Stimulated activated CD4-positive, alpha-beta T cell treated with anti-CD3 and anti-CD28 coated beads, TNF-alpha, amount 100 ng/mL, for 1 hour (primary cell): ENCODE measurements at places on chromosomes 16 and 17.

DNA sequence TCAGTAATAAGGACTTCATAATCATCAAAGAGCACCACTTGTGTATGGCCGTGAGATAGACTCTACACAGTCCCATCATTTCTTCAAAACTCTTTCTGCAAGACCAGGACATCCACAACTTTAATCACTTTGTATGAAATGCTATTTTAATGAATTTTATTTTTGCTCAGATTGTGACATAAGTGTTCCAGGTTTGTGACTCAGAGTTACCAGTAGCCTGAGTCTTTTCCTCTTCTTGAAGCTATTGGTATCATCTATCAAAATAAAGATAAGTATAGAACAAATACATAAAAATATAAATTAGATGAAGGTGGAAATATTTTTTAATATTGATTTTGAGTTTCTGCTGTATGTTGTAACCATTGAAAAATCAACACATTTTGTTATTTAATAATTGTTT, 16.6 kb upstream of the VWA3A start:
- DNase-seq: no peak

GRCh38 chr17:50513495-50513894, 5.3 kb downstream of the MYCBPAP start:
- no peak for DNase-seq

GRCh38 chr17:5971969-5972368, 98.2 kb upstream of the WSCD1 start:
- no peak for DNase-seq

DNA sequence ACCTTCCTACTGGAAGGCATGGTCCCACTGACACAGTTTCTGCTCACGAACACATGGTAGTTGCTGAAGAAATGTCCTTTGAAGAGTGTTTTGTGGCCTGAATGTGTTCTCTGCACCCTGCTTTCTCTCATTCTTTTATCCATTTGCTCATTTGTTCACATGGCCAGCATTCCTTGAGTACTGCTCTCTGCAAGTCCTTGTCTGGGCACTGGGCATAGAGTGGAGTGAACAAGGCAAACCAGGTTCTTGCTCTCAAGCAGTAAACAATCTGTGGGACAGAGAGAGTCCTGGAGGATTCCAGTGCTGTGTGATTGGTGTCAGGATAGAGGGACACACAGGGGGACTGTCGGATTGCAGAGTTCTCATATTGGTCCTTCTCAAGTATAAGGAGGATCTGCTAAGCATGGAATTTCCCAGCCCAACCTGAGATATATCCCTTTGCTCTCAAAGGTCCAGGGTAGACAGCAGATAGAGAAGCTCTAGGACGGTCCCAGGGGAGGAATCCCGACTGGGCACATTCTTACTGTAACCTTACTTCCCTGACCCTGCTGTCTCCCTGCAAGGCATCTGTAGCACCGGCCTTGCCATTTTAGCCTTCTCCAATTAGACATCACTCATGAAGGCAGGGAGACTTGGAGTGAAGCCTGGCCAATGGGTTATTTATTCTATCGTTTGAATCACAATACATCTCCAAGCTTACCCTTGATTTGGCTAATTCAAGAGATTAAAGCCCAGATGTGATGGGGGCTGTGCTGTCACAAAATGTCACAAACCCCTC, 32.3 kb downstream of the ARL4D start:
- no peak for DNase-seq

DNA sequence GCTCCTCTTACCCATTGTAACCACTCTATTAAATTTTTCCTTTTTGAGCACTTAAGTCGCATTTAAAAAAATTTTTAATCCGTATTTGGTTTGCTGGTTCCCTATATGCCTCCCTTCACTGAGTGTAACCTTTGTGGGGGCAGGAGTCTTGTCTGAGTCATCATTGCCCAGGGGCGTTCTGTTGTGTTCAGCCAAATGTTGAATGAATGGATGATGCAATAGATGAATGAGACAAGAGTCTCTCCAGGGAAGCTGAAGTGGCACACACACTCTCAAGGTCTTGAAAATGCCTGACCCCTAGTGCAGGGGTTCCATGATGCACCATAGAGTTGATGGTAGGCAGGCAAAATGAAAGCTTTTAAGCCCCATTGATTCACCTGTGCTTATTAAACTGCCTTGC, 123.0 kb upstream of the RBFOX1 start:
- no peak for DNase-seq

DNA sequence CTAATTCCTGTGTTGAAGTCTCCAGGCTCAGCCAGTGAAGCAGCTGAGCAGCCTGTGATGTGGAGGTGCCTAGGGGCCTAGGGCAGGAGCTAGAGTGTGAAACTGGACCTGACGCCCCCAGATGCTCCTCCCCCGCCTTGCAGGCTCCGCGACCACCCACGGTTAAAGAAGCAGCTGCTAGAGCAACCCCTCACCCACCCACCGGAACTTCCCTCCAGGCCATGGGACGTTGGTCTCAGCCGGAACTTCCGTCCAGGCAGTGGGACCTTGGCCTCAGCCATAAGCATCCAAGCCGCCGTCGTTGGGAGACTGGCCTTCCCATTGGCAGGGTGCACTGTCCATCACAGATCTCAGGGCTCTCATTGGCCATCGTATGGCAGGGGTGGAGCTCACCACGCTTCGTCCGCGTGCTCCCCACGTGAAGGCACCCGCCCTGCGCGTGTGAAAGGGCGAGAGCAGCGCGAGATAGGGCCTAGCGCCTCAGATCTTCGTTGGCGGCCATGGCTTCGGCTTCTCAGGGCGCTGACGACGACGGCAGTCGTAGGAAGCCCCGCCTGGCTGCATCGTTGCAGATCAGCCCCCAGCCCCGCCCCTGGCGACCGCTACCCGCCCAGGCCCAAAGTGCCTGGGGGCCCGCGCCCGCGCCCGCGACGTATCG, at the start of gene ADAD2:
Gene ADAD2, plus strand, starts transcription at position 427 of the 658 bp plus-strand sequence. Its CDS starts 74 bp downstream, at position 501.
- DNase-seq: no peak

DNA sequence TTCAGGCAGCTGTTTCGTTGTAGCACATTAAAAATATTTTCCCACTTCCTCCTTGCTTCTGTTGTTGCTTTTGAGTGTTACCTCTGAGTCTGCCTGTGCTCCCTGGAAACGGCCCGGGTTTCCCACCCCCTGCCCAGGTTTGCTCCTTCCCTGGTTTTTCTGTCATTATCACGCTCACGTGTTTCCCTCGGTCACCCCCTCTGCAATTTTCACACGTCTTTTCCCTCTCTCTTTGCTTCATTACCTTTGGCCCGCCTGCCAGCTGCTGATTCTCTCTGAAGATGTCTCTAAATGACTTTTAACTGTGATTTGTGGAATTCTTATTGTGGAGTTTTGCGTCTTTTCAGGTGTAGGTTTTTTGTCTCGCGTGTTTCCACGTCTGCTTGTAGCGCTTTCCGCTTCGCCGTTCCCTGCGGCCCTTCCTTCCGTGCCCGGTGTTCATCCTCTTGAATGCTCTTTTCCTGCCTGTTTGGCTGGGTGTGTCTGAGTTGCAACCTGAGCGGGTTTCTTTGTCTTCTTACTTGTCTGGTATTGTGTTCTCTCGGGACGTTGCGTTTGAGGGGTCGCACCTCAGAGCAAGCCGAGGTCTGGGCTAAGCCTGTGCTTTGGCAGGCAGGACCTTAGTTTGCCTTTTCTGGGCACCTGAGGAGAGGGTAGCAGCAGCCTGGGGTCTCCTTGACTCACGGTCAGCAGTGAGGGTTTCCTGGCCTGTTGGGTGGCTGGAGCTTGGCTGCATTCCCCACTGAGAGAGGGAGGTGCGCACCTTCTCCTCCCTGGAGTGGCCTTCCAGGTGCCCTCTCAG, 96.3 kb upstream of the ZNF750 start:
- no peak for DNase-seq

GRCh38 chr16:80203821-80204220, 337.0 kb upstream of the DYNLRB2 start:
- DNase-seq: no peak

DNA sequence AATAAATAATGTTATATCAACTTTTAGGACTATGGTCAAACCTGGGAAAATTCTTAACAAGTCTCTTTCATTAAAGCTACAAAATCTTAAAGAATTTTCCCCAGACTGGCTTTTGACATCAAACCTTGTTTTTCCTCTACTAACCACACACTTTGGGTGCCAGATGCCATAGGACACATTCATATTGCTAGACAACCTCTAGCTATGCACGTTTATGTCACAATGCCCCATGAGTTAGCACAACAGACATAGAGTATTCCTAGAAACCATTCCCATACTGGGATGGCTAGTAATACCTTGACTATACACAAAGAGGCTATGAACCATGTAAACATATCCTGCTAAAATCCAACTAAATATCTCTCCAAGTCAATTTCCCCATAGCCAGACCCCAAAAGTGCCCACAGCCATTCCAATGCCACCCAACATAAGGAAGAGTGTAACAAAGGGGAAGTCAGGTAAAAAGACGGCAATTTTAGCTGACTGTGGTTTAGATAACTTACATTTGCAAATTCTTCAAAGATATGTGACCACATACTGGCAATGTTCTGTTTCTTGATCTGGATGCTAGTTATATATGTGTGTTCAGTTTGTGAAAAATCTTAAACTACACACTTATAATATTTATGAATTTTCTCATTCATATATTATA, 23.4 kb downstream of the SMURF2 start:
- no peak for DNase-seq

DNA sequence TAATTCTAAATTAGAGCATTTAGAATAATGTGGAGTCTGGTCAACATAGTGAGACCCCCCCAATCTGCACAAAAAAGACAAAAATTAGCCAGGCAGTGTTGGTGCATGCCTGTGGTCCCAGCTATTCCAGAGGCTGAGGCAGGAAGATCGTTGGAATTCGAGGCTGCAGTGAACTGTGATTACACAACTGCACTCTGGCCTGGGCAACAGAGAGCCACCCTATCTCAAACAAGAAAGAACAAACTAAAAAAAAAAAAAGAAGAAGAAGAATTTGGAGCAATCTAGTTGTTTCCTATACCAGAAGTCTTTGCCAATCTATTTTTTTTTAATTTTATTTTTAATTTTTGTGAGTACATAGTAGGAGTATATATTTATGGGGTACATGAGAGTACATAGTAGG, 6.0 kb downstream of the CETP start:
- DNase-seq: no peak

DNA sequence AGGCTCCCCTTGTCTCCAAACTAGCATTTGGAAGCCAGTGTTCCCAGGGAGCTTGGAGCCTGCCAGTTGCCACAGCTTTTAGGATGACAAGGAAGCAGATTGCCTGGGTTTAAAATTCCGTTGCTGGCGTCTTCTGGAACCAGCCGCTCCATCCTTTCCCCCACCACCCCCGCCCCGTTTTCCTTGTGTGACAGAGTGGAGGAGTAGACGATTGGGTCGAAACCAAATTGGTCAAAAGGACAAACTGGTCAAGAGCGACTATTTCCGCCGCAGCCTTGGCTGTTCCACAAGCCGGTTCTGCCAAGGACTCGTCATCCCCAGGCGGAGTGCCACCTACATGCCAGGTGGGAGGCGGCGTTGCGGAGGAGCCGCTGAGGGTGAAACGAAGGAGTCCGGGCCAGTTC, 91.1 kb downstream of the RPA1 start:
- DNase-seq: no peak

DNA sequence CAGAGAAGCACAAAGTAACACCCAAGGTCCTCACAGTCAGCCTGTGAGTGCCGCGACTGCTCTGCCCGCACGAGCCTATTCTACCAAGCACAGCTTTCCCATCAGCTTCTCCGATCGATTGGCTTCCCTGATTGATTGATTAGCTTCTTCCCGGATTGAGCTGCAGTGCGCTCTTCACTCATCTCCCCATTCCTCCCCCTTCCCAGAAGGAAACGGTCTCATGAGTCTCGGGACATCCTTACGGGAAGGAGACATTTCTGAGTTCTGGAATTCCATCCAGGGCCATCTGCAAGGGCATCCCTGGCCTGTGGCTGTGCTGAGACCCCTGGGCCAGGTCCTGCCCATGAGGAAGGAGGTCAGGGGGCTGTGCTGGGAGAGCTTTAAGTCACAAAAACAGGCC, 18.0 kb downstream of the PIEZO1 start:
- DNase-seq: no peak

DNA sequence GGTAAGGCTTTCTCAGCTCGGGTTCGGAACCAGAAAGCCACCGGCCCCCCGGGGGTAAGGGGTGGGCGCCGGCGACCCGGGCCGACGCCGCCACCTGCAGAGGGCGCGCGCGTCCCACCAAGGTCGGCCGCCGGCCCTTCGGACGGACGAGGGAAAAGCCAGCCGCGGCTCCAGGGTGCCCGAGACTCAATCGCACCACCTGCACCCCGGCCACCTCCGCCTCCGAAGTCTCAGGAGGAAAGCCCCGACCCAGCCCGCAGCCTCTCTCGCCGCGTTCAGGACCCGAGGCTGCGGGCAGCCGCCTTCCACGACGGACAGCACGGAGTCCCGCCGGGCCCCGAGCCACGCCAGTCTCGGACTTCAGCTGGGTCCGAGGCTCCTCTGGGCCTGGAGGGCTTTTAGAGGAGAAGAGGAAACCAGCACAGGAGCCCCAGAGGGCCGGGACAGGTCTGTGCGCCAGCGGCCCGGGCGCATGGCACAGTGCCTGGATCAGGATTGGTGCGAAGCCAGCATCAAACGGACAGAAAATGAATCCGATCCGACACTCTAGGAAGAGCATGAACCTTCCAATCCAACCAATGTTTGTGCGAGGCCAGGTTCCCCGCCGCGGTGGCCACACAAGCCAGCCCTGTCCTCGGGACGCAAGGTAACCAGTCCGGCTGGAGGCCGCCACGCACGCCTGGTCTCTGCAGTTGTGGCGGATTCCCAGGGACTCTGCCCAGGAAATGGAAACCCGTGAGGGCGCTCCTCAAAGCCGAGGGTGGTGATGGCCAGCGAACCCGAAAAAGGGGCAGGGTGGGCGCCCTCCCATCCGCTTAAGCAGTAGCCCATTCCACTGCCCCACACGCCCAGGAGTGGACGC, 6.7 kb downstream of the CBX8 start:
- DNase-seq: no peak

DNA sequence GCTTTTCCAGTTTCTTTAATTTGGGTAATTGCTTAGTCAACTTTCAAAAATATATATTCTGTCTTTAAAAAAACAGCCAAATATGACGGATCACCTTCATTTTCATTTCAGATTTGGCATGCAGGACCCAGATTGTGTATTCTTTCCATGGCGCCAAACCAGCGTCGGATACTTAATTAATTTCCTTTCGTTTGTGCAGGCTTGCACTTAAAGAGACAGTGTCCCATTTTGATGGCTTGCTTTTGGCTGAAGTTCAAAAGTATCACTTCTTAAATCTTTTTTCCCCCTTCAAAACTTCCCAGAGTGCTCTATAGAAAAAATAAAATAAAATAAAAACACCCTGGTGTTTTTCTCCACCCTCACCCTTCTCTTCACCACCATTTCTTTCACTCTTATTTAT, 394.5 kb upstream of the SOX9 start:
- no peak for DNase-seq

DNA sequence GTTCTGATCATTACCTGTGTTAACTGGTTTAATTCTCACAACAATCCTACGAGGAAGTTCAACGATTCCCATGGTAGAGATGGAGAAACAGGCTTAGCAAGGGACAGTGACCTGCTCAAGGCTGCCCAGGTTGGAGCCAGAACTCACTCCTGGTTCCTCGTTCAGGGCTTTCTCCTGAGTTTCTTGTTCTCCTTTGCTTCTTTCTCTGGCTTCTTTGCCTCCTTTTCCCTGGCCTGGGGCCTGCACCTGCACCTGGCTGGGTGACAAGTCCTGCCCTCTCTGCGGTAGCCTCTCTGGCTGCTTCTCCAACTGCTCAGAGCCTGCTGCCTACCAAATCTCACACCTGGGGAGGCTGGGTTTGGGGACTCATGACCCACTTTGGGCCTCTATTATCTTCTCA, 2.8 kb downstream of the CCL22 start:
- no peak for DNase-seq

- DNase-seq: no peak
Observed at GRCh38 chr16:67165121-67166078, 855 bp downstream of the HSF4 start.

GRCh38 chr16:86987746-86988670, 329.2 kb downstream of the C16orf95 start:
- DNase-seq: no peak

GRCh38 chr17:77423589-77424451, 283.1 kb downstream of the SEC14L1 start:
- DNase-seq: no peak
